Inflammatory macrophage treated with lipopolysaccharide for 1 hour (primary cell): ENCODE measurements at places on chromosomes 4 and X.

- DNase-seq: no peak
Observed at GRCh38 chrX:20857746-20858145, 516.5 kb upstream of the CNKSR2 start.

GRCh38 chr4:66376396-66376795, 706.1 kb upstream of the EPHA5 start:
- DNase-seq: no peak

GRCh38 chrX:120207009-120207605, 43.5 kb upstream of the ZBTB33 start:
- DNase-seq: no peak

DNA sequence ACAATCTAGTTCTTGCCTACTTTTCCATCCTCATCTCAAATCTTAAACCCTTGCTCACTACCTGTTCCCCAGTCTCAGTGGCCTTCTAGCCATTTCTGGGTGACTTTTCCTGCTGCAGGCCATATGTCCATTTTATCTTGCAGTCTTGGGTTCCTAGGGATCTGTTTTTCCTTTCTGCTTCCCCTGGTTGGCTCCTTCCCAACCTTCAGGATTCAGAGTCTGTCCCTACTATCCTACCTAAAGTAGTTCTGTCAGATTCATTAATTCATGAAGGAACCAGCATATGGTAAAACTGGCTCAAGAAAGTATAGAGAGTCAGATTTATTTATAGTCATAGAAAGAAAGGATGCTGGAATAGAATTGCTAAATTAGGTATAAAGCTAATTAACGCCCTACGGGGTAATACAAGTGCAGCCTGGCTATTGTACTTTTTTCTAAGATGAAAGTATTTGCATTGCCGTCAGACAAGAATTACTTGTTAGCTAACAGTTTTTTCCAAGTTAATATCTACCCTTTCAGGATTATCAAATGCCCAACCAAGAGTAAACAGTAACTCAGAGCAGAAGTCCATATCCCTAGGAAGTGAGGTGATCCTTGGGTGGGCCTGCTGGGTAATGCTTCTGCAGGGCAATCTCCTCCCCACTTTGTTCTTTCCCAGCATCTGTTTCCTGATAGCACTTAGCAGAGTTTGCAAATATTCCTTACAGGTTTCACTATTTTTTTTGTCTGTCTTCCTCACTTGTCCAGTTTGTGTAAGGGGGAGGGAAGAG, 63.6 kb downstream of the REPS2 start:
- DNase-seq: no peak

GRCh38 chr4:186166852-186167512, 24.4 kb upstream of the CYP4V2 start:
- DNase-seq: no peak

DNA sequence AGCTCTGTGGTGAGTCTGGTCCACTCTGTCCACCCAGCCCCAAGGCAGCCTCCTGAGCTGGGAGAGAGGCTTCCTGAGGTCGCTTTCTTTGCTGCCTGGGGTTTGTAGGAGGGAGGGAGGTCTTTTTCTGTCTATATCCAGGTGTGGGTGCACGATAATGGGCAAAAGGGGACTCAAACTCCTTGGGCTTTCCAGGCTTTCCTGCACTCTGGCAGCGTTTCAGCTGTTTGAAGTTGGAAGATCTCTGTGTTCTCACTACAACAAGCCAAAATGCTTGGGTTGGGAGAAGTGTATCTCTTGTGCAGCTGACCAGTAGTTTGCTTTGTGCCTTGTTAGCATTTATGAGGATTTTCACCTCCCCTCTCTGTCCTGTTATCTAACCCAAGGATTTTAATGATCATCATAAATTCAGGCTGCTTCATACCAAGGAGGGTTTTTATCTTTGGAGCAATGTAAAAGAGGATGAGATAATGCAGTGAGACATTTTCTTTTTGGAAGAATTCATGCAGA, 126.3 kb downstream of the REPS2 start:
- no peak for DNase-seq

DNA sequence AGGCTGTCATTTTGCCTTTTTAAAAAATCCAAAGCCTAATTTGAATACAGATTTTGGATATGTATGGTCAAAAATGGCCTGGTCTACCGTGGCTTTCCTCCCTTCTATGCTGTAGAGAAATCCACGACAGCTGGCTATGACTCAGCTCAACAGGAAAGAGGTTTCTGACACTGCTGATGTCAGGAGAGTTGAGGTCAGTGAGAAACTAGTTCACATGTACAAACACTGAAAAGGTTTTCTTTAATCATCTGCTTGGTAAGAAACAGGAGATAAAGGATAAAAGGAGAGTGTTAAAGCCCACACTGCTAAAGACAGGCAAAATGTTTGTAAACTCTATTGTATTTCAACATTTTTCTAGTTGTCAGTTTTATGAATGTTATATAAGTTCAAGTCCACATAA, 113.9 kb downstream of the NYX start:
- DNase-seq: peak; percentile 69

DNA sequence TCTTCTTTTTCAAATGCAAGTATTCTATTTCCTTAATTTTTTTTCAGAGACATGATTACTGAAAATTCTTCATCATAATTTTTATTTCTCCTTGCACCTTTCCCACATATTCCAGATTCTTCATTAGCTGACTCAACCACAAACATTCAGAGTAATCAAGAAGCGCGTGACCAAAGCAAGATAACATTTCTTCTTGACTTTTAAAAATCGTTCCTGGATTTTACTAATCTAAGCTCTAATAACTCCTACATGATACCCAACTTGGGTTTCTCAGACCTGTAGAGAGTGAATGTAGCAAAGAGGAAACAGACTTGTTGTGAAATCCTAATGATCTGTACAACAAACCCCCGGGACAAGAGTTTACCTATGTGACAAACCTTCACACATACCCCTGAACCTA, 615.0 kb downstream of the TMA16 start:
- no peak for DNase-seq
